ENCODE measurements at places on chromosomes 5 and 9.

GRCh38 chr9:9108641-9109040 is 1309.1 kb upstream of the DMAC1 start:
- no peak for DNase-seq

DNA sequence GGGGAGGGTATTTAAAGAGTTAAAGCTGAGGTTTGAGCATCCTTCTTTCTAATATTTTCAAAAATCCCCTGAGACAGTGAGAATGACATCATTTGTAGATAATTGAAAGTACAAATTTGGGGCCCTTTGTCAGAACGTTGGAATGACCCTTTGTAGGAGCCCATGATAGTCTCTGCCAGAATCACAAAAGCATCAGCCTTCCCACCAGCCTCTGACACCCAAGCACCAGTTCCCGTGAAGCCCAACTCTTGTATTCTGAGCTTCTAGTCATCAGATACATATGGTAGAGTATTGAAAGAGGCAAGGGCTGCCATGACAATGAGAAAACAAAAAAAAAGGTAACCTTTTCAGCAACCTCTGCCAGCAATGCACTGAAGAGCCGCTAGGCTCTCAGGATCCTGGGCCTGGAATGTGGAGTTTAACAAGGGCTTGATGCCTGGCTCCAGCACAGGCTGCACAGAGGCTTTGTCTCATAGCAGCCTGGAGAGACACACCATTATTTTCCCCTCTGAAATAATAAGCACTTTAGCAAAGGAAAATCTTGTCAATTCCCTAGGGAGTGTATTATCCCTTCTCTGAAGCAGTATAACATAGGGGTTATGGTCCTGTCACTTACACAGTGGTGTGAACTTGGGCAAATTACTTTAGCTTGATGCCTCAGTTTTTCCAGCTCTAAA is 114.4 kb downstream of the ZNF608 start:
- no peak for DNase-seq

- DNase-seq = no peak
These were observed 36.2 kb upstream of the UBAC1 start for GRCh38 chr9:135997090-135998015.

- no peak for DNase-seq
These were observed 9.5 kb upstream of the COMMD10 start for GRCh38 chr5:116075191-116075831.

- DNase-seq = no peak
These were observed 13.2 kb upstream of the PPP1R2B start for GRCh38 chr5:156836846-156837245.

DNA sequence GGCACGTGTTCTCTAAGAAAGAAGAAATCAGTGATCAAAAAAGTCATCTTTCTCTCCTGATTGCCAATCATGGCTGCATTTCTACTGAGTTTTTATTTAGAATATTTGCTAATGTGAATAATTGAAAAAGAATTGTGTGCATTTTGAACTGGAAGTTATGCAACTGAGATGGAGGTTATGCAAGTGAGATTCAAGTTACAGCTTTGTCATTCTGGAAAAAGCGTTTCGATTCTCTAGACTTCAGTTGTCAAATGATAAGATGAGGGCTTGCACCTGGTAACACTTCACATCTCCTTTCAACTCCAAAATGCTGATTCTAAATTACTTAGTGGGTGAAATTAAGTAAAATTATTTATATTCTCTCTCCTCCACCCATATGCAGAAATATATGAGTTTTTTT is 36.4 kb downstream of the C6 start:
- no peak for DNase-seq

DNA sequence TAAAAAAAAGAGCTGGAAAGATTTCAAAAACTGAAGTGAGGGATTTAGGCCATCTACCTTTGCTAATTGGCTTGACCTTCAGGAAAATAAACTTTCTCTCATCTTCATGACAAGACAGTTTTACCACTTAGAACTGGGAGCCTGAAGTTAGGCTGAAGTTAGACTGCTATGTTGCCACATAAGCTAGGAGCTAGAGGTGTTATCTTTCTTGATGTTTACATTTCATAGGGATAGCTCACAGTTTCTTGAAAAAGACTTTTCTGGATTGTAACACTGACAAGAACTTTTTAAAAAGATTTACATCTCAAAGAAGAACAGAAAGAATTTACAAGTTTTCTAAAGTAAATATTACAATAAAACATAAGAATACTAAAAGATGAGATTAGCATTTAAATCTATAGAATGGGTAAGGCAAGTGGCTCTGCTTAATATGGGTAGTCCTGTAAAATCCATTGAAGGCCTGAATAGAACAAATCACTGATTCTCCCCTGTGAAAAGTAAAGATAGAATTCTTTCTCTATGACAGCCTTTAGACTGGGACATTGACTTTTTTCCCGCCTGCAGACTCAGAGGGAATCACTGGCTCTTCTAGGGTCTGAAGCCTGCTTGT is 1665.4 kb upstream of the CDH9 start:
- DNase-seq = no peak

GRCh38 chr5:2960294-2960693 is 208.8 kb upstream of the IRX2 start:
- DNase-seq = no peak

DNA sequence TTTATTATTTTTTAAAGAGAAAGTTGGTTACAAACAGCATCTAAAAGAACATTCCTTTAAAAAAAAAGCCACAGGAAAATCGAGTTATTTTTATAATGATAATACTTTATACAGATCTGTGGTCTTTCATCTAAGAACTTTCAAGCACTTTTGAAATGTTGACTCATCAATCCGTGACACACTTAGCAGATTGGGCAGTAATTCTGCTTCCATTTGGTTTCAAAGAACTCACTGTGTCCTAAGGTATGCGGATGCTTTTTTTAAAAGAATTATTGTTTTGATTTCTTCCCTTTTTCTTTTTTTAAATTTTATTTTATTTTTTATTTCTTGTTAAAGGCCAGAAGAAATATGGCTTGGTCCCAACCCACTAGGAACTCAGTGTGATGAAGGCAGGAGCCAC is 147.8 kb downstream of the AOPEP start:
- no peak for DNase-seq

GRCh38 chr5:115686051-115686737 is 60.4 kb upstream of the TMED7 start:
- DNase-seq = no peak

- no peak for DNase-seq
These were observed 108.5 kb downstream of the C9orf152 start for GRCh38 chr9:110099236-110100095.

DNA sequence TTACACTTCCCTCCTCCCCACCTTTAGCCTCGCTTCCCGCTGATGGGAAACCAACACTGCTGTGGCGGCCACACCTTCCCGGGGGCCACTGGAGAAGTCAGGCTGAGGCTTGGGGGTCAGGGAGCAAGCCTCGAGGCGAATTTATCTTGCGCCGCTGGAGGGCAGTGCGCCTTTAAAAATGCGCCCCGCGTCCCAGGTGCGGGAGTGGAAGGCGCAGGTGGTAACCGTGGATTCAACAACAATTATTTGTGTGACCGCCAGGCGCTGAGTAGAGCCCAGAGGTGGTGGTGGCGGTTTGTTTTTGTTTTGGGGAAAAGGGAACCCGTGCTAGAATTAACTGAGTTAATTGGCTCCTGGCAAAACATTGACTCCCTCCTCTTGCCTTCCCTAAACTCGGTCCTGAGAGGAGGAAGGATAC is 1.1 kb downstream of the CFAP77 start:
- peak; percentile 67 for DNase-seq

DNA sequence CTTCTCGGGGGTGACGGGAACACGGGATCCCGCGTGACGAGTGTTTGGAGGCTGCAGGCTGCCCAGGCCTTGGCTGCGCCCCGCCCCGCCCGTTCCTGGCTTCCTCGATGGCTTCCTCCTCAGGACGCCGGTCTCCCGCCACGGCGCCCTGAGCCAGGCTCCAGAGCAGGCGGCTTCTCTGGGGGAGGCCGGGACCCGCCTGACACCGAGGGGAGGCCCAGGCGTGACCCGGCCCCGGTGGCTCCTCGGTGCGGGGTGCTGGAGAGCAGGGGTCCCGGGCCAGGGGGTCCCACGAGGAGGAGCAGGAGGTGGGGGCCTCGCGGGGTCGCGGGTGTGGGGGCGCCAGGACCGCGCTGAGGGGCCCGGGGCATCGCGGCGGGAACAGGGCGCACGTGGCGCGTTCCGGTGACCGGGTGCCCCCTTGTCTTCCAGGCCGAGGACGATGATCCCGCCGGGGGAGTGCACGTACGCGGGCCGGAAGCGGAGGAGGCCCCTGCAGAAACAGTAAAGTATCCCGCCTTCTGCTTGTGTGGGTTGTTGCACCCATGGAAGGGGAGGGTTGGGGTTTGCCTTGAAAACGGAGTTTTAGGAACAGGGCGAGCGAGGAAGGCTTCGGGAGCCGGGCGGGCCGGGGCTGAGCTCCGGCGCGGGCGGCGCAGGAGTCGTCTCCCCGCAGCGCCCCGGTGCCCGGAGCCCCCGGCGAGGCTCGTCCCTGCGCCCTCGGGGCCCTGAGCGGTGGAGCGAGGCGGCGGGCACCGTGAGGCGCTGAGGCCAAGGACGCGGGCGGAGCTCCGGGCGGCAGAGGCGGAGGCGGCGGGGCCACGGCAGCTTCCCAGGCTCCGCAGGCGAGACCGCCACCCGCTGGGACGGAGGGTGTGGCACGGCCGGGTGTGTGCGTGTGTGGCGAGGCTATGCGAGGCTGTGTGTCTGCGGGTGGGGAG is 22.2 kb downstream of the AHRR start:
- peak; percentile 52 for DNase-seq

DNA sequence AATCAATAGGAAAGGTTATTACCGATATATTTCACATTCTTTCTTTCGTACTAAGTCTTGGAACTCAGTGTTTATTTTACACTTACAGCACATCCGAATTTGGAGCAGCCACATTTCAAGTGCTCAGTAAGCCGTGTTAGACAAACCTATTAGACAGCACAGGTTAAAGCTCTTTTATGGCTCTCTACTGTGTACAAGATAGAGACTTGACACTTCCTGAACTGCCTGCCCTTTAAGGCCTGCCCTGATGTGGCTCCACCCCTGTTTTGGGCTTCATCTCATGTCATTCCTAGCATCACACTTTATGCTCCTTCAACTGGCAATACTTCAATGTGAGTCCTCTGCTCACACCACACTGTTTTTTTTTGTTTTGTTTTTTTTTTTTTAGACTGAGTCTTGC is 23.5 kb upstream of the SUSD1 start:
- no peak for DNase-seq

GRCh38 chr5:107876906-107877305 is 206.2 kb upstream of the EFNA5 start:
- no peak for DNase-seq

DNA sequence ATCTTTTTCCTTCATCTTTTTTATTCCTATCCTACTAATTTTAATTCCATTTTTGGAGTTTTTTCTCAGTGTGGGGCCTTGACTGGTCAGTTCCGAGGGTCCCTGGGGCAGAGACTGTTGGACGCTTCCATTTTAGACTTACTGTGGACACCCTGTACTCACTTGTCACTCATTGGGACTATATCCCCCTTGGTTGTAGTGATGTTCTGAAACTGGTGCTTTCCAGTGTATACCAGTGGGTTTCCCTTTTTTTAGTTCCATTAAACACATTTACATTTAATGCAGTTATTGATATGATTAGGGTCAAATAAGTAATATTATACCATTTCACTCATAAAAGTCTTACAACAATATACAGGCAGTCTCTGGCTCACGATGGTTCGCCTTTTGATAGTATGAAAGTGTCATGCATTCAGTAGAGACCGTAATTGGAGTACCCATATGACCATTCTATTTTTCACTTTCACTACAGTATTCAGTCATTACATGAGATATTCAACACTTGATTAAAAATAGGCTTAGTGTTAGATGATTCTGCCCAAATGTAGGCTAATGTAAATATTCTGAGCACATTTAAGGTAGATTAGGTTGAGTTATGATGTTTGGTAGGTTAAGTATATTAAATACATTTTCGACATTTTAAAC is 46.0 kb downstream of the CNOT6 start:
- DNase-seq = no peak

DNA sequence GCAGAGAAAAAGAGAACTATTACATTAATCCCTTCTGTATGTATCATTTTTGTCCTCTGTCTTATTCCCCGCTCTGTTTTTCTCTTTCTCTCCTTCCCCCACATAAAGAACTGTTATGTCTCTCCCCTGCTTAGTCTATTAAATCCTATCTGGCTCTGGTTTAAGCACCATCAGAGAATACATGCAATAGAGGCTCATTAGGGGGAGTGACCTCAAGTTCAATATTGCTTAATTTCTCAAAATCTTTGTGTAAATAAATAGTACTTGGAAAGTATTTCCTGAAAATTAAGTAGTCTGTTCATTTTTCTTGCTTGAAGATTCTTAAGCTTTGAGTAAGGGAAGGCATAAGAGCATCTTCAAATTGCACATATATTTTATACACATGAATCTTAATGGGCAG is 41.2 kb upstream of the FAM174A start:
- DNase-seq = no peak

- DNase-seq = no peak
These were observed 231.4 kb upstream of the CDH9 start for GRCh38 chr5:27269766-27270165.

DNA sequence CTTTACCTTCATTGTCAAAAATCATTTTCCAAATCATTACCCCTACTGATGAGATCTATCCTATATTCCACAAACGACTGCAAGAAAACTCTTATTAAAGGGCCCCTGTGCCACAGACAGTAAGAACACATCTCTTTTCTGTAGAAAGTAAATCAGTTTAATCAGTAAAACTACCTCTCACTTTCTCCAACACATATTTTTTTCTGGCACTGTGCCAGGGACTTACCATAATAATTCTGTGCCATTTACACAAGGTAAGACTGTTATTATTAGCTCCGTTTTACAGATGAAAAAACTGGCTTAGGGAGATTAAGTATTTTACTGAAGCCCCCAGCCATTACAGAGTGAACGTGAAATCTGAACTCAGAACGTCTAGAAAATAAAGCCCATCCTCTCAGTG is 587.0 kb upstream of the COX7C start:
- no peak for DNase-seq

GRCh38 chr5:107794741-107795140 is 124.0 kb upstream of the EFNA5 start:
- no peak for DNase-seq

DNA sequence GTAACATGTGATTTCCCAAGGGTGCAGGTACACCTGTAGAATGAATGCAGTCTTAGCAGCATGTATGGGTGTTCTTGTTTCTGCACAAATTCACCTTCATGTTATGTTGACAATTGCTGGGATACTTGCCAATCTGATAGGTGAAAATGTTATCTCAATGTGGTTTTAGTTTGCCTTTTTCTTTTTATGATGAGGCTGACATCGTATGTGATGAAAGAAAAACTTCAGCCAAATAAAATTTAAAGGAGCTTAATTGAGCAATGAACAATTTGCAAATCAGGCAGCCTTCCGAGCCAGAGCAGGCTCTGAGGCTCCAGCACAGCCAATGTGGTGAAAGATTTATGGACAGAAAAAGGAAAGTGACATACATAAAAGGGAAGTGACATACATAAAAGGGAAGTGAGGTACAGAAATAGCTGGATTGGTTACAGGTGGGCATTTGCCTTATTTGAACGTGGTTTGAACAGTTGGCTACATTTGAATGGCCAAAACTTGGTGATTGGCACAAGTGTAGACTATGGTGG is 10.5 kb downstream of the TAL2 start:
- no peak for DNase-seq

DNA sequence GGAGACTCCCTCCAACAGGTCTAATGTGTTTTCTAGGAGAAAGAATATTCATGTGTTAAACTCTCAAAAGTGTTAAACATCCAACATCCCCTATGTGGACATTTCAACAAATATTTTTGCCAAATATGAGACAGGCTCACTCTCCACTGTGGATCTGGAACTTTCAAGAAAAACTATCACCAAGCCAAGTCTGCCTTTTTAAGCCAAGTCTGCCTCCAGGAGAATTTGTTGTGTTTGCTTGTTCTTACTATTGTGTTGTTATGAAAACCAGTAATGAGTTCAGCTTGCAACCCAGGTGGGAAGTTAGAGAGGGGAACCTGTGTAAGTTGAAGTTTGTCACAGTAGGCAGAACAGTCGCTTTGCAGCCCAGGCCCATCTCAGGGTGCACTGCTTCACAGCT is 228.1 kb downstream of the NFIB start:
- no peak for DNase-seq

All from activated CD4-positive, CD25-positive, alpha-beta regulatory T cell treated with anti-CD3 and anti-CD28 coated beads, Interleukin-2, amount 50 U/mL, for 72 hours (primary cell).